CD4-positive, alpha-beta T cell treated with Interleukin-15 for 1 hour (primary cell): ENCODE measurements at places on chromosomes 3 and 15.

- DNase-seq: no peak
Measured at GRCh38 chr3:27596334-27596841, 112.2 kb upstream of the SLC4A7 start.

- no peak for DNase-seq
Measured at GRCh38 chr15:89972085-89972484, 29.0 kb upstream of the ZNF710 start.

DNA sequence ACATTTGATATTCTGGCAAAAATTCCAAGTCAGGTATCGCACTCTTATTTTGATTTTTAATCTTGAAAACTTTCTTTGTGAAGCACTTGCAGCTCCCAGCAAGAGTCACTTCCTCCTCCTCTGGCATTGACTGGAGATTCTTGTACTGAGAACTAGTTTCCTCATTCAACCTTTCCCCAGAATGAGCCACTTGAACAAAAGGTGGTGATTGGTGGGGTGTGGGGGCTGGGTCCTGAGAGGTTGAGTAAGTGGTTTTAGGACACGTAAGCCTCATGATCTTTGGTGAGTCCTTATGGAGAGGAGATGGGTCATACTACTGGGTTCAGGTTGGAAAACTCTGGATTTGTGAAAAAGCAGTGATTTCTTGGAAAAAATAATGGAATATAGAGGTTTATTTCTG, 32.3 kb upstream of the ONECUT1 start:
- DNase-seq: no peak

- DNase-seq: no peak
Measured at GRCh38 chr3:64209866-64210621, 15.2 kb downstream of the PRICKLE2 start.

DNA sequence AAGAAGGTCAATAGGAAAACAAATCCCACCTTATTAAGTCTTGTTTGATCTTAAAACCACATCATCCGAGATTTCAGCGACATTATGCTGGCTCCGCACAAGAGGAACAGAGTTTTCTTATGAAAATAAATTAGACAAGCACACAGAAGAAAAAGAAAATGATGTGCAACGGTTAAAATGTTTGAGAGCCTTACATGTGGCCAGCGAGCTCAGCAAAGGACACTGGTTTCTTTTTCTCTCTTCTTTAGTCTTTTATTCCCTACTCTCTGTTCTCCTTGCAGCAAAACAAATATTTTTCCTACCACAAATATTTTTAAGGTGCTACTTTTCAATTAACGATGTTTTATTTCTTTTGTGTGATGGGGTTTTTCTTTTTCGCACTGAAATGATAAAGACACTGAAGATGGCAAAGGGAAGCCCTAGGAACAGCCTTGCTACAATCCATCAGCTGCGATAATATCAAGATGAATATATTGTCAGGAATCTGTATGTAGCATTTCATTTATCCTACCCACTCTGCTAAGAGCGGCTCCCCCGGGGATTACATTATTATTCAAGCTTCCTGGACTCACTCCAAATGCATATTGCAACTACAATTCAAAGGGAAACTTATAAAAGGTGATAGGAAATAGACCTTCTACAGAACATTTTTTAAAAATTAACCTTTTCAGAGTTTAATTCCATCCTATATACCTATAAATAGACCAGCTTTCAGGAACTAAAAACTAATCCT, 72.9 kb downstream of the ANXA2 start:
- no peak for DNase-seq

DNA sequence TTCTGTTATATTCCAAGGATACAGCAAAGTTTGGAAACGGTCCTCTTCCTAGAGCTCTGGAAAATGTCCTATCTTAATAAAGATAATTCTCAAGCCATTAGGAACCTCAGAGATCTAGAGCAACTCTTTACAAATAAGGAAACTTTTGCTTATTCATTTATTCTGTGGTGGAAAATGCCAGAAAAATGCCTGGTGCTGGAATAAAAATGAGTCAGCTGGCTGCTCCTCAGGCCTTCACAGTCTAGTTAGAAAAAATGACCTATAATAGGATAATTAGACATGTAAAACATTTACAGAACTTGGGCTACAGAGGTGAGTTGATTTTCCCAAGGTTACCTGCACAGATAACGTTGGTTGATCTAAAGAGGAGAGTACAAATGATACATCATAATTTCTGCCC, 372.5 kb downstream of the NLGN1 start:
- DNase-seq: no peak

- no peak for DNase-seq
Measured at GRCh38 chr15:90174140-90174875, 26.8 kb upstream of the SEMA4B start.

GRCh38 chr3:124777762-124778470, 47.7 kb downstream of the UMPS start:
- no peak for DNase-seq

DNA sequence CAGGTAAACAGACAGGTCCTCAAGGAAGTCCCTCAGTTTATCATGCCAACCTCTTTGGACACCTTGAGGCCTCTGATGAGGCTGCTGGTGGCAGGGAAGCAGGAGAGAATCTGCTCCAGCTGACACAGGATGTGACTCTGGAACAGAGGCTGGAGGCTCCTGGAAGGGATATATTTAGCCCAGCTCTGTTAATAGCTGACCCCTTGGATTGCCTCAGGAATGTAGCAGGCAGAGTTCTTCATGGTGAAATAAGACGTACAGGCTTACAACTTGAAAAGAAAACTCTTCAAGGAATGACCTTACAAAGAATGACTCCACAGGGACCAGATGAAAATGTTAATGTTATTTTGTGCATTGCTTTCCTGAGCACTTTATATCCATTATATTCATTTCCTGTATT, 90.5 kb downstream of the AQP9 start:
- no peak for DNase-seq

GRCh38 chr3:116048991-116049390, 396.3 kb downstream of the LSAMP start:
- no peak for DNase-seq

- peak; percentile 42 for DNase-seq
Measured at GRCh38 chr3:8324747-8325146, 176.9 kb upstream of the LMCD1 start.

- DNase-seq: no peak
Measured at GRCh38 chr3:95277613-95278012, 1214.8 kb downstream of the NSUN3 start.

GRCh38 chr3:53834429-53835095, 11.7 kb downstream of the CHDH start:
- DNase-seq: no peak

DNA sequence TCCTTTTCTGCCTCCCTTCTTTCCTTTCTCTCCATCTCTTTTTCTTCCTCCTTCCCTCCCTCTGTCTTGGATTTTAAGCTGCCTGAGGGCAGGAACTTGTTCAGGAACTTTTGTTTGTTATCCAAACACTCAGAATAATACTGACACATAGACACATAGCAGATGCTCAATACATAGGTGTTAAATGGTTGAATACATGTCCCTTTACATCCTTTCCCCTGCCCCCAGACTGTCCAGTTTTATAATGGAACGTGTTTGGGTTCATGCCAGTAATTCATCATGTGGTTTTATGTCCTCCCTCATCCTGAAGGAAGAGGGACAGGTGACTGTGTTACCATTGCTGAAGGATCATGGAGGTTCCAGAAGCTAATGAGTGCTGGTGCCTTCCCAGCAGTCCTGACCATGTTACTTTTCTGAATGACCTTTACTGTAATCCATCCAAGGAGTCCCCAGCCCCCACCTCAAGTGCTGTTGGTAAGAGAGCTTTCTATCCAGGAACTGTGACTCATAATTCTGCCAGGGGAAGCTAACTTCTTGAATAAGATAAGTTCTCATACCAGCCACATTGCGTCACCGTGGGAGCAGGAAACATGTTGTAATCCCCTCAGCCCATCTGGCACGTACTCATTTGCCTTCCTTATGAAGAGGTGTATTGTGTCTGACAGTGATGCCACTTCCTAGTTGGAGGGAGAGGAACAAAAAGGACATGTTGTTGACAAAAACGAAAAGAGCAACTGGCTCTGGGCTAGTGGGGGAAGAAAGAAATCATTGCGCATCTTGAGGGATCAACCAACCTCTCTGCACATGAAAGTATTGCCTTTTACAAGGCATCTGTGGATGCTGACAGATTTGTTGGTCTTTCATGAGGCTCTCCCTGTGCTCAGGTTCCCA, 52.4 kb downstream of the IL1RAP start:
- peak; percentile 83 for DNase-seq

DNA sequence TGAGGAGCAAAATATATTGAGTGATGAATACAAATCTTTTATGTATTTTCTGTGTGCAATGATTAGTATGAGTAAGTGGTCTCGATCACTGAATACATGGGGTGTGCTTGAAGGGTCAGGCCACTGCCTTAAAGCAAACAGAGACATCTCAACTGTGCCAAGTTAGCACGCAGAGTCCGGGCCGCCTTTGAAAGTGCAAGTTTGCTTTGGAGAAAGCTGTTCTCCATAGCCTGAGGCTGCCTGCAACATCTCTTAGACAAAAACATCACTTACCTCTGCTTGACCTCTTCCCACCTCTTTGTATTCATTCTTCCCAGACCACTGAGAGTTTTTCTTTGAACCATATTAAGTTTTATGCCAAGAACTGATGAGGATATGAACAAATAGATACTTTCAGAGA, 267.0 kb downstream of the ZBTB20 start:
- no peak for DNase-seq

DNA sequence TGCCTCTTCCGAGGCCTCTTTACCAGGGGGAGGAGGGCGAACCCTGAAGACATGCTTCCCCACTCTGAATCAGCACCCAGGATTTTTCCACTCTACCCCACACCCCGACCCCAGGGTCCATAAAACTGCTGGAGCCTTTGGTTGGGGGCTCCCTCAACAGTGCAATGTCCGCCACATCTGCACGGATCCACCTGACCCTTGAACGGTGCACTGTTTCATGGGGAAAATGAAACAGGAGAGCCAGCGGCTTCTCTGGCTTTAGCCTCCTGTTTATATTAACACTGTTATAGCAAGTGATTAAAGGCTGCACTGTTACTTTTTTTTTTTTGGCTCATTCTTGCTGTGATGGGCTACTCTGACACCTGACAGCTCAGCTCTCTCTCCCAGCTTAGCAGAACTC, 124.1 kb upstream of the DLG1 start:
- no peak for DNase-seq

DNA sequence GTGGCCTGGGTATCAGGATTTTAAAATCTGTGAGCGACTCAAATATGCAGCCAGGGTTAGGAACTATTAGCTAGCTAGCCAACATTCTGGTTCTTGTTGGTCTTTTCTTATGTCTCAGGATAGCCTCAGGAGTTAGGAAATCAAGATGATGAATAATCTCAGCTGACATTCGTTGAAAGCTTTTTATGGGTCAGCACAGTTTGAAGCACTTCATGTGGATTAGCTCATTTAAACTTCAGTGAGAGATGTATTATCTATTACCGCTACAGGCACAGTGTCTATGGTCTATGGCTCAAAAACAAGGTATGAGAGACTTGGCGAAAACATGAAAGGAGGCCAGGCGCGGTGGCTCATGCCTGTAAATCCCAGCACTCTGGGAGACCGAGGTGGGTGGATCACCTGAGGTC, 187.5 kb upstream of the THRB start:
- DNase-seq: no peak

DNA sequence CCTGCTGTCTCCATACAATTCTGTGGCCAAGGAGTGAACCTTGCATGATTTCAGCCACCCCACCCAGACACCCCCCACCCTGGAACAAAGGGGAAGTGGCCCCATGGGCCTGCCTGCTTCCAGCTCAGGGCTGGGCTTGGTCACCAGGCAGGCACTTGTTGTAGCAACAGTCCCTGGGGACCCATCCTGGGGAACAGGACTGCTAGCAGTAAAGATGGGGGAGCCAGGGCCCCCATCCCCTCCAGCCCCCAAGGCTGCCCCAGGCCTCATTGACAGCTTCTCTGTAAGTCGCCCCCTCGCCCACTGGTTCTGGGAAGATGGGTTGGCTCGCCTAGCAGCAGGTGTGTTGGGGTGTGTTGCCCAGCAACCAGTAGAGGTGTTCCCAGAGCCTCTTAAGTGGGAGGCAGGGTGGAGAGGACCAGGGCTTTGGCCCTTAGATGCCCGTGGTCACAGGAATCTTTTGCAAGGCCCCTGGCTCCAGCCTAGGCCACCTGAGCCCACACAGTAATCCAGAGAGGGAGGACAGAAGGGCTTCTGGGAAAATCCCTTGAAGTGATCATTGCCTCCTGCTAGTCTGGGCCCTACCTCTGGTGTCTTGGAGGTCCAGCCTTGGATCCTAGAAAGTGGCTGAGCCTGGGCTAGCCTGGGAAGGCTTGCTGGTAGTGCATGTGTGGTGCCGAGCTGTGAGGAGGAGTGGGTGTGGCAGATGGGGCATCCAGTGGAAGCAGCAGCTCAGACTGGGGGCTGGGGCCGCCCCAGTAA, 48.9 kb downstream of the CYP11A1 start:
- DNase-seq: no peak

DNA sequence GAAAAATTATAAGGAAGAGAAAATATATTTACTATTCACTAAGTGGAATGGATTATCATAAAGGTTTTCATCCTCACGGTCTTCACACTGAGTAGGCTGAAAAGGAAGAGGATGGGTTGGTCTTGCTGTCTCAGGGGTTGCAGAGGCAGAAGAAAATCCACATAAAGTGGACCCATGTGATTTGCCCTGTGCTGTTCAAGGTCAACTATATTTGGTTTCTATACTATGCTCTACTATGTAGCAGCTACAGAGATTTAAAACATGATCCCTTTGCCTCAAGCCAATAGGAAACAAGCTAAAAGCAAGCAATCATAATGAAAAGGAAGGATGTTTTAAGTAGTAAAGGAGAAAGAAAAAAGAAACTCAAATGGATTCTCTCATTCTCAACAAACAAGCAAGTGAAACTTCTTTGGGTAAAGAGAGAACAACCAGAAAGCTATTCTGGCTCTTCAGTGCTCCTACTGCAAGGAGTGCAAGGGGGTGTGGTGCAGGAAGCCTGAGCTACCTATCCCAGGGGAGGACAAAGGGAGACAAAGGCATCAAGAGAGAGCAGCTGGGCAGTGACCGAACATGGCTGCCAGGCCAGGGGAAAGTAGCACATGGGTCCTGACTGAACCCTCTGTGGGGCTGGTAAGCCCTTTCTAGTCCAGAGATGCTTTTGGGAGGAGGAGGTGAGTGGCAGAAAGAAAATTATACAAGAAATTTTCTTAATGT, 35.9 kb downstream of the SFMBT1 start:
- DNase-seq: no peak

DNA sequence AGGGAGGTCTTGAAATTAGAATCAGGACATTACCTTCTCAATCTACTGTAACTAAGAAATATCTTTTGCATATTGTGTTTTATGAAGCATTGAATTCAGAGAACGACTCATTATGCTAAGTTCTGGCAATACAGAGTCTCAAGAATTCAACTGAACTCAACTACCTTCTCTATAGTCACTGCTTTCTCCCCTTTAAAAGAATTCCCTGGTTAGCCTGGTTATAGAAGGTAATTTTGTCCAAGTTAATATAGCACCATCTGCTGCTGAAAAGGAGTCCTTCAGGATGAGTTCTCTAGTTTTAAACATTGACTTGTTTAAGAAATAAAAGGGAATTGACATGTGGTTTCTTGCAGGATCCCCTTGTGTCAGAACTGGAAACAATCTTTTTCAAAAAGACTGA, 60.2 kb downstream of the IL16 start:
- no peak for DNase-seq

DNA sequence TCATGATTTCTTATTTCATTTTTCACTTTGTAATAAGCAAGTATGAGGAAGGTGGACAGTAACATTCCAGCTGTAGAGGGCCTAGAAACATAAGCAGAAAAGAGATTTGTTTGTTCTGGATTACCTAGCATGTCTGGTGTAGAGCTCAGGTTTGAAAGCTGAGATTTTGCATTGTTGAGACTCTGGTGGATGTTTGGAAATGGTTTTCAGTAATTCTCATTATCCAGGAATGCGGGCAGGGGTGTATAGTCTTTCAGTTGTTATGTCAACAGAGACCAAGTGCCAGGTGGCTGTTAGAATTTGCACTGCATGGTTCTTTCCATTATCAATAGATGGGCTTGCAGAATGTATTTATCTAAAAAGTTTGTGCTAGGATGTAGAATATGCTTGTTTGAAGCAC, 10.9 kb downstream of the GPD1L start:
- no peak for DNase-seq
